ENCODE measurements at places on chromosomes 4 and X.

DNA sequence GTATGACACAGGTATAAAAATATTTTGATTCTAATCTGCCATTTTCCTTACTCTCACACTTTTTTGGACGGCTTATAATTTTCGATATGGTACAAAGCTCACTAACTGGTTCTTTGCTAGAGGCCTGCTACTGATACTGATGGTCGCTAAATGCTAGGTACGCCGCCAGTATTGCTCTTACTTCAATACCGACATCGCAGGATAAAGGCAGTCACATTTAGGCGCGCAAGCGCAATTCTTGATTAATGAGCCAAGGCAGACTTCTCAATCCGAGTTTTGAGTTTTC lies 557 bp upstream of the USP38 start:
- peaks cover 36% of the 10 kb centered on the region for H3K4me1 ChIP-seq
- H3K4me3 ChIP-seq, result peak overlapping the region; percentile 84
- no peaks in the 10 kb centered on the region for H3K27me3 ChIP-seq
- H3K27ac ChIP-seq, result peak overlapping the region; percentile 58
- no peak for DNase-seq
- H3K36me3 ChIP-seq, result peaks cover 10% of the 10 kb centered on the region

DNA sequence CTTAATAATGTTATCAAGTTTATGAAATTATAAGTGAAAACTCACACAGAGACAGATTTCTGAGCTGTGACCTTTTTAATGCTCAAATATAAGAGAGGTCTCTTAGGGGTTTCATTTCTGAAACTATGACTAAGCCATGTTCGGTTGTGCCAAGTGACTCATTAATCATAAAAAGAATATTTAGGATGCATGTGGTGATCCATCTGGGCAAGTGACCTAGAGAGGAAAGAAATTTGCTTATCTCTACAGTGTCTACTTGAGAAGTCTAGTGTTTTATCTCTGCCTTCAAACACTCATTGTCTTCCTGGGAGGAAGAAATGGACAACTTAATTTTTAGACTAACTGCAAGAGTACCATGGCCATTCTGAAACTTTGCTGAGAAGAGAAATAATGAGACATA lies 545.3 kb upstream of the GRID2 start:
- no peaks in the 10 kb centered on the region for H3K4me1 ChIP-seq
- H3K36me3 ChIP-seq, result no peaks in the 10 kb centered on the region
- no peak overlapping the region for H3K27ac ChIP-seq
- DNase-seq, result no peak
- no peaks in the 10 kb centered on the region for H3K27me3 ChIP-seq
- H3K4me3 ChIP-seq, result no peak overlapping the region

DNA sequence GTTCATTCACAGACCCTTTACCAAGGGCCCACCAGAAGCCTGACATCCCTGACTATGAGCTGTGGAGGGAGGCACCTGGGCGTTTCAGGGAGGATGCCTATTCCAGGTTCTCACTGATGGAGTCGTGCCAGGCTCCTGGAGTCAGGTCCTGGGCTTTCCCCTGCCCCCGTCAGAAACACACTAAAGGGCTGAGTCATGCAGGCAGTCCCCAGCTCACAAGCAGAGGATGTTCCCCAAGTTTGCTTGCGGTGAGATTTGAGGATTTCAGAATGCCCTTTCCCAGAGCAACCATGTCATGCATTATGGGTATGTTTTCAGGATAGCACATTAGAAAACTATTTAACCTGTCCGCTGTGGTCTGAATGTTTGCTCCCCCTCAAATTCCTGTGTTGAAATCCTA lies 45.2 kb downstream of the FHDC1 start:
- no peaks in the 10 kb centered on the region for H3K4me1 ChIP-seq
- H3K36me3 ChIP-seq, result no peaks in the 10 kb centered on the region
- no peak overlapping the region for H3K27ac ChIP-seq
- no peaks in the 10 kb centered on the region for H3K27me3 ChIP-seq
- no peak for DNase-seq
- H3K4me3 ChIP-seq, result no peak overlapping the region

- no peaks in the 10 kb centered on the region for H3K36me3 ChIP-seq
- H3K27ac ChIP-seq, result no peak overlapping the region
- no peak overlapping the region for H3K4me3 ChIP-seq
- 0 out of 2 replicates have a peak, but pooled peaks cover 2% of the 10 kb centered on the region for H3K27me3 ChIP-seq
- no peak for DNase-seq
- H3K4me1 ChIP-seq, result no peaks in the 10 kb centered on the region
These were observed 83.3 kb downstream of the SNCA start for GRCh38 chr4:89753601-89754066.

DNA sequence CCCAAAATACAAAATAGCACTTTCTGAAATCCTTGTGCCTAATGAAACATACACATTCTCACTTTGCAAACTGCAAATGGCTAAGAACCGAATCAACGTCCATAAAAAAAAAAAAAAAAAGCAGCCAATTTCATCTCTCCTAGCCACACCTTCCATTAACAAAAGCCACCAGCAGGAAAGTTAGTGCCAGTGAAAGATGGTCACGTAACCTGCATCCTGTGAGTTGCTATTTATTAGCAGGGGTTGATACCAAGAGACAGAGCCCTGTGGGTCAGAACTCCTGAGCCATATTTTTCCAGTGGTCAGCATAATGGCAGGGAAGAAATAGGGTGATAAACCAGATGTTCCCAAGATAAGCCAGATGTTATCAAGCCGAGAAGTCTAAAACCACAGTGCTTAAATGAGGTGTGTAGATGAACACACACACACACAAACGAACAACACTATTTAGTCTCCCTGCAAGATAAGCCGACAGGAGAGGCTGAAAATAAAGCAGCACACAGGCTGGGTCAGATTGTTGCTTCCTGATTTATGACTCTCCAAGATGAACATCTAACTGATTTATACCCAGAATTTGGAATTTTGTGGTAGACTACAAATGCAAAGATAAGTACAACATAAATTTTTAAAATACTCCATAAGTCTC lies 11.5 kb downstream of the PPARGC1A start:
- DNase-seq, result no peak
- no peaks in the 10 kb centered on the region for H3K36me3 ChIP-seq
- no peaks in the 10 kb centered on the region for H3K4me1 ChIP-seq
- H3K27me3 ChIP-seq, result no peaks in the 10 kb centered on the region

GRCh38 chr4:2941138-2942036 lies 21.8 kb downstream of the NOP14 start:
- H3K27me3 ChIP-seq, result no peaks in the 10 kb centered on the region
- no peak overlapping the region for H3K4me3 ChIP-seq
- no peak for DNase-seq
- H3K27ac ChIP-seq, result no peak overlapping the region

DNA sequence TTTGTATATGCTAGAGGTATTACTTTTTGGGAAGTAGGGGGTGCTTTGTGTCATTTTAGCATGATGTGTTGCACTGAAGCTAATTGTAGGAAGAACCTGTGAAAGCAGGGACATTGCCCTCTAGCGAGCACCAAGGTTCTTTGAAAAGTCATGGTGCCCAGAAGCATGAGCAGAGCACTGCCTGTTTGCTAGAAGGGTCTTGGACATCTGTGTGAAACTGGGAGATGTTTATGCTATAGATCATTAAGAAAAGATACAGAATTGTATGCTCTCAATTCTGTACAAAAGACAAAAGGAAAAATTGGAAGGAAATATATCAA lies 14.7 kb downstream of the GRPR start:
- H3K4me1 ChIP-seq, result peaks cover 12% of the 10 kb centered on the region
- H3K27me3 ChIP-seq, result no peaks in the 10 kb centered on the region
- H3K27ac ChIP-seq, result no peak overlapping the region
- peak; percentile 79 for DNase-seq
- no peak overlapping the region for H3K4me3 ChIP-seq
- no peaks in the 10 kb centered on the region for H3K36me3 ChIP-seq

DNA sequence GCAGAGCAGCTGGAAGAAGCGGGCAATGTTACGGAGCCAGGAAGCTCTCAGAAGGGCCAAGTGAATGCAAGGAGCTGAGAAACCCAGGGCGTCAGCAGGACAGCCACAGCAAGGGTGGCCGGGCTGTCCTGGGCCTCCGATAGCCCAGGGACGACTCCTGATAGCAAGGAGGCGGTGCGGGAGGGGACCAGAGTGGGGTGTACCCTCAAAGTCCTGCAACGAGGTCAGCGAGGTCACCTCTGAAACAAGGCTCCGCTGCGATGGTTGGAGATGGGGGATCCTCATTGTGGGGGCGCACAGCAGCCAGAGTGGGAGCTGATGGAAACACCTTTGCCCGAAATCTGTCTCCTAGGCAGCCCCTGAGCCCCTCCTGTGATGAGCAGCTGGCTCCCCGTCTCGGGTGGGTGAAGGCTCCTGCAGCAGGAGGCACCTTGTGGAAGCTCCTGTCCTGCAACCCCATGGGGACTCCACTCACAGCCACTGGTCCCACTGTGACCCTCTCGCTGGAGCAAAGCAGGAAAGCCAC lies 4.3 kb upstream of the CCNQ start:
- H3K27me3 ChIP-seq, result no peaks in the 10 kb centered on the region
- H3K36me3 ChIP-seq, result no peaks in the 10 kb centered on the region
- no peak overlapping the region for H3K27ac ChIP-seq
- DNase-seq, result no peak

DNA sequence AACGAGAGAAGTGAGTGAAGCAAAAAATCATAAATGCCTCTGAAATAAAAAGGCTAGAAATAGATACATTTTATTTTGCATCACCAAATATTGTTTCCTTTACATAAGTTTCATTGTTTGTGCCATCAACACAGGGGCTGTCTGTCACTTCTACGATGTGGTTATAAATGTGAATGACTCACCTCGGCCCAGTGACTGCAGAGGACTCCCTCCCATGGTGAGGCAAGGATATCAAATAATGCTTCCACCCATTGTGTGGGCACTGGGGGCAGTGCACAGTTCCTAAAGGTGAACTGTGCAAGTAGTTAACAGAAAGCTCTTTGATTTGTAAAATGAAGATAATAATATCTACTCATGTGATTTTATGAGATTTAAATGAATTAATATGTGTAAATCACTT lies 230.3 kb upstream of the NEIL3 start:
- H3K4me1 ChIP-seq, result no peaks in the 10 kb centered on the region
- H3K27ac ChIP-seq, result no peak overlapping the region
- no peaks in the 10 kb centered on the region for H3K27me3 ChIP-seq
- DNase-seq, result no peak
- H3K4me3 ChIP-seq, result no peak overlapping the region
- H3K36me3 ChIP-seq, result no peaks in the 10 kb centered on the region

- no peaks in the 10 kb centered on the region for H3K27me3 ChIP-seq
- no peaks in the 10 kb centered on the region for H3K36me3 ChIP-seq
- no peaks in the 10 kb centered on the region for H3K4me1 ChIP-seq
- H3K27ac ChIP-seq, result no peak overlapping the region
These were observed 229.2 kb upstream of the AGA start for GRCh38 chr4:177671387-177671786.

GRCh38 chrX:10769696-10770619 lies 149.6 kb upstream of the MID1 start:
- H3K4me1 ChIP-seq, result no peaks in the 10 kb centered on the region
- no peak overlapping the region for H3K4me3 ChIP-seq
- DNase-seq, result no peak

- no peak overlapping the region for H3K4me3 ChIP-seq
- DNase-seq, result no peak
- no peaks in the 10 kb centered on the region for H3K27me3 ChIP-seq
- no peaks in the 10 kb centered on the region for H3K36me3 ChIP-seq
- H3K27ac ChIP-seq, result no peak overlapping the region
These were observed 45.7 kb downstream of the SYTL5 start for GRCh38 chrX:38052096-38052495.

DNA sequence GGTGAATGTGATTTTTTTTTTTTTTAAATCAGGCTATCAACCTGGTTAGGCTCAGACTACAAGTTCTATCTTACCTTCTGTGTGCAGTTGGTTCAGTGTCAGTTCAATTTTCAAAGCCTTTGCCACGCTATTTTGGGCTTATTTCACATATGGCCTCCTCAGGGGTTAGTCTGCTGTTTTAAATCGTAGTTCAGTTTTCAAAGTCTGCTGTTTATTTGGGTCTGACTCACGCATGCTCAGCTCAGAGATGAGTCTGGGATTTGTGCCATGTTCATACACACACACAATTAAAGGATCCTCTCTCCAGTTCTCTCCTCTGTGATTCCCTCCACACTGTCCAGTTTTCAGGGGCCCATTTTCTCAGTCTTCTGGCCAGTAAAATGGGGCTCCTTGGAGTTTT lies 32.3 kb upstream of the ZFX start:
- H3K4me1 ChIP-seq, result no peaks in the 10 kb centered on the region
- H3K27ac ChIP-seq, result no peak overlapping the region
- no peak overlapping the region for H3K4me3 ChIP-seq
- no peaks in the 10 kb centered on the region for H3K36me3 ChIP-seq
- no peak for DNase-seq
